ENCODE measurements at places on chromosomes 11 and 22. TPM values are rescaled to one million over a fixed set of nuclear protein-coding genes. Genes with fewer than 3 reads are reported as not detected.

GRCh38 chr11:111909378-111909777, 2.2 kb downstream of the CRYAB start:
- DNase-seq: no peak

- peak; percentile 21 for DNase-seq
Observed at GRCh38 chr11:6531267-6531752, 34.2 kb downstream of the DNHD1 start.

DNA sequence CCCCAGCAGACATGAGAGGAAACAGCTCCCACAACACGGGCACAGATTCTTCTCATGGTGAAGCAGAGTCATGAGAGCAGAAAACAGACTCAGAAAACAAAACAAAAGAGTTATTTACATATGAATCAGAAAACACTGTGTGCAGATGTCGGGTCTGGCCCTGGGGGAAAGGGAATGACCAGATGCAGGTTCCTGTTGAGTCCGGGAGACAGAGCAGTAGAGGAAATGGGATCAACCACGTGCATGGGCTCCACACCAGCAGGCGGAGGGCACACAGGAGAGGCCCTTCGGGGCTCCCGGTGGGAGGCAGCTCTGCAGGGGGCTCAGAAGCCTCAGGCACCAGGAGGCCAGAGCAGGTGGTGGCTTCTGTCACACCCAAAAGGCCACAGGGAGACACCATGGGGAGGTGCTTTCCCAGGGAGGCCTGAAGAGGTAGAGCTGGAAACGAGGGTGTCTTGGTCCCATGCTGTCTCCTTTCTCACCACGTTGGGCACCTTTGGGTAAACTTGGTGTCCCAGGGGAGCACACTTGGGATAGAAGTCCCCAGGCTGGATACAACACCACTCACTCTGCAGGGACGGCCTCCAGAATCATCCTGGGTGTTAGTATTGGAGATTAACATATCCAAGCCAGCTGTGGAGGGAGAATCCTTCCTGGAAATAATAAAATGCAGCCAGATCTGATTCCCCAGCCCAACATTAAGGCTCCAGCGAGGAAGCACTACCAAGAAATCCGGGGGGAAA, 764.7 kb downstream of the BRD1 start:
- DNase-seq: no peak

GRCh38 chr11:95358511-95359340, 127.7 kb upstream of the SESN3 start:
- no peak for DNase-seq

DNA sequence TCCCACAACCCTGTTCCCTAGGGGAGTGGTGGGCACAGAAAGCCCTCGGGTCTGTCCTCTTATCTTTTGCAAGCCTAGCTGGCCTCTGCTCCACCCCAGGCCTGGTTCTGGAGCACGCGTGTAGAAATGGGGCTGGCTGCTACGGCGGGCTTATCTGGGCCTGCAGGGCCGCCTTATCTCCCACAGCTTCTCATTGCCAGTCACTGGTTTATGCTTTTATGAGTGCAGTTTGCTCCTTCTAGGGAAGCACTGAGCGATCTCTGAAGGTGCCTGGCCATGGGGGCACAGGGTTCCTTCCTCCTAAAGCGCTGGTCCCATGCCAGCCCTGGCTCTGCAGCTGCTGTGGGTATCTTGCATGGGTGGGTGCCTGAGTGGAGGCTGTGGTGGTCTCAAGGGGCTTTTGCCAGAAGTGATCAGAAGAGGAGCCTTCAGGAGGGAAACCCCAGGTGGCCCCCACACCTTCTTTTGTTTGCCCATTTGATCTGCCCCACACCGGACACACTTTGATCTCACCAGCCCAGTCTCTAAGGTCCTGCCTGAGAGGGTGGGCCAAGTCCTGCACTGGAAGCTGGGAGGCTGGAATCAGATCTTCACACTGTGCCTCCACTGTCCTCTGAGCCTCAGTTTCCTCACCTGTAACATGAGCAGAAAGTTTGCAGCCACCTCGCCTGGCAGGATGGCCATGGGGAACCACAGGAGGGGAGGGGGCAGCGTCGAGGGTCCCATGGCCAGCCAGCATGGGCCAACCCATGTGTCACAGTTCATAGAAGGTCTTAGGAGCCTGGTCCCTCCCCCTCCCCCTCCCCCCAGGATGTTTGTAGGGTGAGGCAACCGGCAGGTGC, 86.6 kb upstream of the FGF3 start:
- no peak for DNase-seq

Gene GRAMD1B
- total RNA-seq: 0.17 TPM

Gene GPHA2
- not detected for total RNA-seq

Data from mammary epithelial cell (primary cell).